ENCODE measurements at places on chromosomes 3 and 15.

DNA sequence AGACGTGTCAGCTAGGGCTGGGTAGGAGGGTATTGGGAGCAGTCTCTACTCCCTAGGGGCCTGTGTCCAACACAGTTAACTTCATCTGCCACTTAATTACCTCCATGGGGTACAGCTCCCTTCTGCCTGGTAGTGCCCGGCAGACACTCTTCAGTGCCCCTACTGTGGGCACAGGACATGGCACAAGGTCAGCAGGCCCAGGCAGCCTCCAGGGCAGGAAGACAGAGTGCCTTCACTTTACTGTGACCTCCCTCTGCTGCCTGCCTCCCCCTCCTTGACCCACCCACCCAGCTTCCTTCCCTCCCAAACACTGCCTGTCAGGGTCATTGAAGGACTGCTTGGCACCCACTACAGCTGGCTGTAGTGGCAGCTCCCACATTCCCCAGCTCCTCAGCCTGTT lies 6.5 kb upstream of the GRM2 start:
- no peak for DNase-seq

DNA sequence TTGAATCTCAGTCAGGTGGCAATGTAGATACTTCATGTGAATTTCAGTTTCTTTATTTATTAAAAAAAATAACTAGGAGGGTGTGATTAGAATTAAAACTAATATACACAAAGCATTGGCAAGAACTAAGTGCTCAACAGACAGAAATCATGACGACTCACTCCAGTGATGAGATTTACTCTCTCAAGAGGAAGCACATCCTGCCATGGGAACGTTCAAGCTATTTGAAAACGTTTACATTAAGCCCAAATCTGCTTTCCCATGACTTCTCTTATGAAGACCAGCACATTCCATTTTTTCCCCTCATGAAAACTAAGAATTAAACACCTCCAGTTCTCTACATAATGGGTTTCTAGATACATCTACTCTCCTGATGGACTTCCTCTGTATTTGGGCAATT lies 8.5 kb downstream of the WDR53 start:
- DNase-seq, result no peak

DNA sequence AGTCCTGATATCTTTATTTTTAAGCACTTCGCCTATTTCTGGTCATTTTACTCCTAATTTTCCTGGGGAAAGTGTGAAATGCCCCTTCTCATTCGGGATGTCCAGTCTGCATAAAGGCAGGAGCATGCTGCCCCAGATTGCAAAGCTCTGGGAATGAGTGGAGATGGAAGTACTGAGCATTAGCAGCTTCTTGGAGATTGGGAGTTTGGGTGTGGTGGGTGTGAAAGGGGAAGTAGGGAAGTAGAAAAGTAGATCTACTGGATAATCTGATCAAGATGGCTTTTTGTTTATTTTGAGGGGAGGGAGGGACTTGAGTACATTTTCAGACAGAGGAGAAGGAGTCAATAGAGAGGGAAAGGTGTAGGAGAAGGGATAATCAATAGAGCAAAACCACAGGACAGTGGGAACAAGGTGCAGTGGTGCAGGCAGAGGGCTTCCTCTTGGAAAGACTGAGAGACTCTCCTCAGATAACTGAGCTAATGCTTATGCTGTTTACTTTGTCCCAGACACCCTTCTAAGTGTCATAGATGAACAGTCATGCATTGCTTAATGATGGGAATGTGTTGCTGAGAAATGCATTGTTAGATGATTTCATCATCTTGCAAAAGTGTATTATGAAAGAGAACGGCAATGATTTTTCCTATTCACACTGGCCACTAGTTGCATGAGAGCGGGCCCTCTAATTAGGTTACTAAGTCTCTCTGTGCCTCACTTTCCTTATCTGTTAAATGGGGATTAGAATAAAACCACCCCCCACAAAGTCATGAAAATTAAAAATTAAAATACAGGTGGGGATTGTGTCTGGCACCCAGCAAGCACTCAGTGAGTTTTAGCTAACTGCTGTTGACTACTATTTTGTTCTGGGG lies 45.5 kb downstream of the PHLDB2 start:
- no peak for DNase-seq

GRCh38 chr3:143328451-143328850 lies 208.9 kb downstream of the CHST2 start:
- DNase-seq, result no peak

- DNase-seq, result no peak
Measured at GRCh38 chr15:38176155-38176554, 76.5 kb upstream of the SPRED1 start.

GRCh38 chr3:146131616-146132410 lies 29.2 kb downstream of the PLOD2 start:
- DNase-seq, result no peak

GRCh38 chr3:4398120-4398940 lies 68.7 kb downstream of the SUMF1 start:
- no peak for DNase-seq

- no peak for DNase-seq
Measured at GRCh38 chr3:173395412-173396181, 1.9 kb upstream of the NLGN1 start.

- DNase-seq, result no peak
Measured at GRCh38 chr3:136018876-136019275, 53.3 kb downstream of the PPP2R3A start.

DNA sequence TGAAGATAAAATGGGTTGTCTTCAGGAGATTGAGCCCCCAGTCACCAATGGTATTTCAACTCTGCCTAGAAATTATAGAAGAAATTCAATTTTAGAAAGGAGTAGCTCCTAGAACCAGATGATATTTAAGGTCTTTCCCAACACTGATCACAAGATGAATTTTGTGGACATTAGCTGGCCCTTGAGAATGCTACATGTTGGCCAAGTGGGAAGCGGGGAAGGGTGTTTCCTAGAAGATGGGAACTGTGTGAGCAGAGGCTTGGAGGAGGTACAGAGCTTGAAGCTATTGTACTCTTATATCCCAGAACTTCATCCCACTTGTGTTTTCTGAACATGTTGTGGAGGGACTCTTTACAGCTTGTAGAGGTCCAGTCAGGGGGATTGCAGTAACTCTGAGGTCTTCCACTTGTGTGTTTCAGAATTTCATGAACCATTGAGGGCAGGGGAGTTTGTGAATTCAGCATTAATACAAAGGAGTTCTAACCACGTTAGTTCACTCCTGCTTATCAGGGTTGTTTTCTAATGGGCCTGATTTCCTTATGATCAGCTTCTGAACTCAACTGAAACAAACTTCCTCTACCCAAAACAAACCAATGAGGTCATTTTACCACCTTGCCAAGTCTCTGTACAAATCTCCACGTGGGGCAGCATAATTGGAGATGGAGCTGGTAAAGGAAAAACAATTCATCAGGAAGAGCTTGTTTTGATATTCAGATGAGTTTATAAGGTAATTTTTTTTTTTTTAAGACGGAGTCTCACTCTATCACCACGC lies 152.6 kb upstream of the TPM1 start:
- DNase-seq, result no peak

- no peak for DNase-seq
Measured at GRCh38 chr15:98519767-98520550, 128.4 kb upstream of the IGF1R start.

DNA sequence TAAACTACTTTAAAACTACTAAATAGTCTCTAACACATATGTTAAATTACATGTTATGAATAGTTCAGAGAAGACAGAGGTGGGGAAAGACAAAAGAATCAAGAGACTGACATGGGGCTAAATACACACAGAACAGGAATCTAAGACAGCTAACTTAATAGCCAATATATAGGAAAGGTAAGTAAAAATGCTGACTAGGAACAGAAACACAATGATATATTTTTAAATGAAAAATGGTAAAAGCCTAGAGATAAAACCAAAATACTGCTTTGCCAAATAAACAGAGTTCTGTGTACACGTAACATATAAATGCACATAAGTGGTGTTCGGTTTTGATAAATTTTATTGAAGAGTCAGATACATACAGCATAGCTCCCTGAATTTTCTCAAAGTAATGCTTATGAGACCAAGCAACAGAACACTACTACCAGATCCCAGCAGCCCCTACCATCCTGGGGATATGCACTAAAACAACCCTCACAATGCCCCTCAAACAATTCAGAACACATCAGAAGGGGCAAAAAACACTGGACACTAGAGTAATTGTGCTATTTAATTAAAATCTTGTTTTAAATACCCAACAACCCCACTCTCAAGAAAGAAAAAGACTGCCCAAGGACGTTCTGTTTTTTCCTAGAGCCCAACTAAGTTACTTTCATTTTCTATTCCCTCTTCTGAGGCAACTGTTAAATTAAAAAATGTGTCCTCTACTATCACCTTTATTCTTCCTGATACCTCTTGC lies 121.1 kb downstream of the ADAM10 start:
- no peak for DNase-seq

DNA sequence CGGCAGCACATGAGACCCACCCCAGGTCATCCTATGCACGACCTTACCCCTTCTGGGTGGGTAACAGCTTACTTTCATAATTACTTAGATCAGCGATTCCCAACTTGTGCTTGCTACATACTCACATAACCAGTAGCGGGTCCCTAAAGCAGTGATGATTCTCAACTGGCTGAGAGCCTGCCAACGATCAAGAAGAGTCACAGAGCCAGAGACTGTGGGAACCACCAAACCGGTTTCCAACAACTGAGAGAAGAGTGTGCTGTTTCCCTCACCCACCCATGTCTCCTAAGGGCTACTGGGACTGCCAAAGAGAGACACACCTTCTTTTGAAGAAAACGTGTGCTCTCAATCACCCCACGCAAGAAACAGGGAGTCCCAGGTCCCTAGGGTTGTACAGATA lies 12.0 kb upstream of the XXYLT1 start:
- DNase-seq, result no peak

- no peak for DNase-seq
Measured at GRCh38 chr15:81170511-81170910, 26.2 kb upstream of the IL16 start.

DNA sequence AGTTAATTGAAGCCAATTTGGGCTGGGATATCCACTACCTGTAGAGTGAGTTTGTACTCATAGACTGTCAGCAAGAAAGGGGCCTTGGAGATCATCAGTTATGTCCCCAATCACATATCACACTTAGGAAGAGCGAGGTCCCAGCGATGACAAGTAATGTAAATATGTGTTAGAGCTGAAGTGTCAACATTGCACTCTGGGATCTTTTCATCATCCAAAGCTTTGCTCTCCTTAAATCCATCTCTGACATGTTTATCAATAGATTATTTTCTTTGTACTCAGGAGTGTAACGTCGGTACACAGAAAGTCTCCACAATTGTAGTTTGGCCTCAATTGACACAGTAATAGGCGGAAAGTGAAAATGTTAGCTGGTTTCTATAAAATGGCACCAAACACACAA lies 113.7 kb upstream of the TPRG1 start:
- no peak for DNase-seq

- DNase-seq, result no peak
Measured at GRCh38 chr3:28322464-28322863, 26.1 kb upstream of the ZCWPW2 start.

DNA sequence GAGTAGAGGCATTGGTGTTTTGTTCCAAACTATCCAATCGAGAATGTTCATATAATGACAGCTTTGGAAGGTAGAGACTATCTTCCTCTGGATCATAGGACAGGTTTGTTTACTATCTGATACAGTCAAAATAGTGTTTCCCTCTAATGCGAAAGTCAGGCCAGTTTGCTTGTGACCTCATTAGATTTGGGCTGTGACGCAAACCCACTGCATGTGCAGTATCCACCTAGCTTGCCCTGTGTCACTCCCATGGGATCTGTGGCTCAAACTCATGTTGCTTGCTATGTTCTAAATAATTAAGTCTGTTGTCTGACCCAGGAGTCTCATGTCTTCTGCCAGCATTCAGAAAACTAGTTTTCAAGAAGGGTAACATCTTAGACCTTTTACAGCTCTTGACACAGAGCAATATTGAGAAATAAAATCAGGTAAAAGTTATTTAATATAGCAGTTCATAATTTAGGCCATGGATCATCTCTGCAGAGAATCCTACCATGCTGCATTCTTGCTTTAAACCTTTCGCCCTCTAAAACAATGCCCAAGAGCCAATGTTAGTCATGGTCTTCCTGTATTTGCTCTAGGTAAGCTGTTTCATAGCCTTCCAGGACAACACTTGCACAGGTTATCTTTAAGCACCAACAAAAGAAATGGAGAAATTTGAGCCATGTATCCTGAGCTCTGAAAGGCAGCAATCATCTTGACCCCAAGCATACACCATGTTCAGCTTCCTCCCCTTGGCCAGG lies 26.4 kb downstream of the NIT2 start:
- no peak for DNase-seq

DNA sequence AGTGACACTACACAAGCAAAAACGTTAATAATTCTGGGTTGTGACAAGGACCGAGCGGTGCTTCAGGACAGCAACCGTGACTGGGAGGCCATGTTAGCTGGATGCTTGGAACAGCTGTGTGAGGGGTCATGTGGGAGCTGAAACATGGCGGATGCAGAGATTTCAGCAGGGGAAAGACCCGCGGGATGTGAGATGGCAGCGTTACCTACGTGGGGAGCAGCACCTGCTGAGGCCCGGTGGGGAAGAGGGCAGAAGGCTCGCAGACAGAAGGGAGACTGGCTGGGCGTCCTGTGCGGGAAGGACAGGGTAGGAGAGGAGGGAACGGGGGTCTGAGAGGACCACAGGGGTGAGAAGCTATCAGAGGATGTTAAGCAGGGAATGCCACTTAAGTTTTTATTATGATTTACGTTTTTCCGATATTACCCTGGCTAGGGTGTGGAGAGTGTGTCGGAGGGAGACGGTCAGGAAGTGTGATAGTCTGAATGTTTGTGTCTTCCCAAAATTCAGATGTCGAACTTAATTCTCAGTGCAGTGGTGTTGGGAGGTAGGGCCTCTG lies 228.8 kb upstream of the LYSMD4 start:
- DNase-seq, result no peak

DNA sequence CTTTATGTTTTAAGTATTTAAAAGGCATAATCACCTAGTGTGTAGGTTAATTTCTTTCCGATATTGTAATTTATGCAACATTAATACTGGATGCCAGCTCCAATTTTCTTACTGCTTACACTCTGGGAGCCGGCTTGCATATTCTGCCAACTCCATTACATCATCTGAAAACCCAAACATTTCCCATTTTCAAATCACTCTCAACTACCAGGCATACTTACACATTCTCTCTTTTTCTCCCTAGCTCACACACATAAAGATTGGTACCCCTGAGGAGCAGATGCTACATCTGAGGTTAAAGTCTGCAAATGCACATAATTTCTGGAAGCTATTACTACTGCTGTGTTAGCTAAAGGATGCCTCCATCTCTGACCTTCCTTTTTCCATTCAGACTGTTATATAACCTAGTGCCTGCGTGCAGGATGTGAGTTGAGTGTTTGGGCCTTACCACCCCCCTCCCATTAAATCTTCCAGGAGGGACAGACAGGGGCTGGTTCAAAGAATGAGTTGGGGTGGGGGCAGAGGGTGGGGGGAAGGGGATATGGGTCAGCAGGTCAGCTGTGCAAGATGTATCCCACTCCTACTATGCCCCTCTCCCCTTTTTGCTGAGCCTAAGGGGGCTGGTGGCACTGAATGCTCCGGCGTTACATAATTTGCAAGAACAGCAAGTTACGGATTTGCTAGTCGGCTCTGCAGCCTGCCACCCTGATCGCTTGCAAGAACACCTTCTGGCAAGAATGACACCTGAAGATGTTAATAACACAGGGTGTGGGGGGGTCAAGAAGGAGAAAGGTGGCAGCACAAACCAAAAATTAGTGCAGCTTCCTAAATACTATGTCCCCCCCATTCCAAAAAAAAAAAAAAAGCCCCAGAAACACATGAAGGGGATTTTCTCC lies 2.5 kb downstream of the RORA start:
- no peak for DNase-seq

GRCh38 chr3:189041482-189042090 lies 130.2 kb upstream of the TPRG1 start:
- DNase-seq, result peak; percentile 72

GRCh38 chr3:87041191-87041590 lies 50.2 kb upstream of the VGLL3 start:
- DNase-seq, result no peak
